ENCODE measurements at places on chromosomes 12 and 14.

GRCh38 chr12:120814903-120815429, 89.2 kb downstream of the SPPL3 start:
- H3K27ac ChIP-seq = no peak overlapping the region
- no peak for DNase-seq
- H3K4me1 ChIP-seq = peaks cover 37% of the 10 kb centered on the region
- no peaks in the 10 kb centered on the region for H3K27me3 ChIP-seq
- H3K4me3 ChIP-seq = no peak overlapping the region

GRCh38 chr14:72743626-72744025, 150.3 kb downstream of the DPF3 start:
- DNase-seq = no peak
- no peak overlapping the region for H3K4me3 ChIP-seq
- H3K27me3 ChIP-seq = peaks cover 15% of the 10 kb centered on the region
- H3K27ac ChIP-seq = no peak overlapping the region
- H3K36me3 ChIP-seq = peaks cover 27% of the 10 kb centered on the region

GRCh38 chr12:44184499-44185206, 348.8 kb downstream of the TMEM117 start:
- no peak overlapping the region for H3K27ac ChIP-seq
- H3K27me3 ChIP-seq = no peaks in the 10 kb centered on the region
- no peak overlapping the region for H3K4me3 ChIP-seq

- peaks cover 35% of the 10 kb centered on the region for H3K36me3 ChIP-seq
- peak overlapping the region; percentile 96 for H3K27ac ChIP-seq
- no peak for DNase-seq
- H3K27me3 ChIP-seq = peaks cover 3% of the 10 kb centered on the region
- no peak overlapping the region for H3K4me3 ChIP-seq
Observed at GRCh38 chr12:42474391-42474790, 115.2 kb downstream of the PRICKLE1 start.

GRCh38 chr12:15527201-15528080, 205.1 kb downstream of the PTPRO start:
- H3K36me3 ChIP-seq = peaks cover 7% of the 10 kb centered on the region
- H3K27ac ChIP-seq = no peak overlapping the region
- no peak overlapping the region for H3K4me3 ChIP-seq
- H3K4me1 ChIP-seq = peaks cover 7% of the 10 kb centered on the region

- H3K4me3 ChIP-seq = no peak overlapping the region
- no peak overlapping the region for H3K27ac ChIP-seq
- H3K4me1 ChIP-seq = peaks cover 23% of the 10 kb centered on the region
- H3K36me3 ChIP-seq = no peaks in the 10 kb centered on the region
- DNase-seq = no peak
Observed at GRCh38 chr12:102234599-102234998, 37.0 kb upstream of the PMCH start.

DNA sequence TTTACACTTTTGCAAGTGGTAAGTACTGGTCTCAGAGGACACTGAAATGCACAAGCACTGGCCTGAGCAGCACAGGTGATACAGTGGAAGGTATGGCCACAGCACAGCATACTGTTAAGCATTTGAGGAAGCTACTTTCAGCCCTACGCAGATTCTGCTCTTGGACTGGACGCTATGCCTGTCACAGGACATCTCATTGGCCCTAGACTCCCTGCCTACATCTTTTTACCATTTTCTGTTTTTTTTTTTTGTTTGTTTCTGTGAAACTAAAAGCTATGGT, 144.2 kb upstream of the ABCD2 start:
- no peaks in the 10 kb centered on the region for H3K36me3 ChIP-seq
- H3K27ac ChIP-seq = no peak overlapping the region
- DNase-seq = no peak
- no peaks in the 10 kb centered on the region for H3K4me1 ChIP-seq

GRCh38 chr12:69515394-69515930, 45.3 kb downstream of the FRS2 start:
- peaks cover 23% of the 10 kb centered on the region for H3K36me3 ChIP-seq
- peaks cover 42% of the 10 kb centered on the region for H3K4me1 ChIP-seq
- H3K27ac ChIP-seq = peak overlapping the region; percentile 88
- DNase-seq = no peak
- H3K4me3 ChIP-seq = no peak overlapping the region
- H3K27me3 ChIP-seq = no peaks in the 10 kb centered on the region

DNA sequence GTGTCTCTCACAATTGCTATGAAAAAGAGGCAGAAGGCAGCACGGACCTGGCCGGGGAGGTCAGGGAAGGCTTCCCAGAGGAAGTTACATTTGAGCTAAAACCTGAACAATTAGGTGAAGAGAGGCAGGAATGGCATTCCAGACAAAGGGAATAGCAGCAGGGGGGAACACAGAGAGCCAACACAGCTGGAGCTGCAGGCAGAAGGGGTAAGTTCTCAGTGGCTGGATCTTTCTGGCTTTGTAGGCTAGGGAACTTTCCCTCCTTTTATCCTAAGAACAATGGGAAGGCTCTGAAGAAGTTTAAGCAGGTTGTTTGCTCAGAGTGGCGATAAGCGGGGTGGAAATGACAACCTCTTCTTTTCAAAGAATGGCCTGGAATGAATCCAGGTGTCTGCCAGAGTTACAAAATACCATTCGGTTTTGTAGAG, 100.0 kb downstream of the PRIMA1 start:
- H3K4me1 ChIP-seq = peaks cover 53% of the 10 kb centered on the region
- DNase-seq = no peak
- H3K27me3 ChIP-seq = peaks cover 10% of the 10 kb centered on the region
- H3K27ac ChIP-seq = no peak overlapping the region

GRCh38 chr14:61101803-61102548, 120.9 kb downstream of the SLC38A6 start:
- no peak overlapping the region for H3K27ac ChIP-seq
- peaks cover 6% of the 10 kb centered on the region for H3K27me3 ChIP-seq
- H3K4me1 ChIP-seq = peaks cover 54% of the 10 kb centered on the region
- H3K36me3 ChIP-seq = peaks cover 30% of the 10 kb centered on the region
- no peak overlapping the region for H3K4me3 ChIP-seq
- no peak for DNase-seq

DNA sequence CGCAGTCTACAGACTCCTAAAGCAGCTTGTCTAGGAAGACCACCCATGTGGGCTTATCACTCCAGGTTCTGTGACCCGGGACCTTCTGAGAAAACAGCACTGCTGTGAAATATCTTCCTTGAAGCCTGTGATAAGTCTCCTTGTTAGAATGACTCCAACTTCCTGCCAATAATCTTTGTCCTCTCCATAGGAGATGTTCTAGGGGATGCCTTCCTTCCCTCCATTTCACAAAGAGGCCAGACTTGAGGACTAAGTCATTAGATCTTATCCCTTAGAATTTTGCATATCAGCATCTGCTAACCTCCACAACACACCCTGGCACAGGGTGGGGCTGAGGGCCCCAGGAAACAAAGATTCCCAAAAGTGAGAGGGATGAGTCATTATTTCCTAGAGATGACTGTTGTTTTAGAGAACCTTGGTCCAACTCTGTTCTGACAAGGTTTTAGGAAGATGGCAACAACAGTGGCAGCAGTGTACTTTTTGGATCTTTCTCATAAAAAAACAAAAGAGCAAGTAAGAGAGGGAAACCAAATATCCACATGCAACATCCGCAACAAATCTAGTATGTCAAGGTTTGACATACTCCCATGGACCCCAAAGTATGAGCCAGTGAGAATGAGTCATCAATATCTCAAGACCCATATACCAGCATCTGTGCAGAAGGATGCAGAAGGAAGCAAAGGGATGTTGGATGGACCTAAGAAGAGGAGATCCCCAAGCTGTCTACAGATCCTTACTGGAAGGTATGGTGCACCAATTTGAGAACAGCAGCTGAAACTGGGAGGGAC, 6.0 kb downstream of the LTB4R start:
- H3K27ac ChIP-seq = no peak overlapping the region
- peaks cover 54% of the 10 kb centered on the region for H3K27me3 ChIP-seq
- no peak for DNase-seq
- peaks cover 32% of the 10 kb centered on the region for H3K4me1 ChIP-seq
- H3K4me3 ChIP-seq = no peak overlapping the region

DNA sequence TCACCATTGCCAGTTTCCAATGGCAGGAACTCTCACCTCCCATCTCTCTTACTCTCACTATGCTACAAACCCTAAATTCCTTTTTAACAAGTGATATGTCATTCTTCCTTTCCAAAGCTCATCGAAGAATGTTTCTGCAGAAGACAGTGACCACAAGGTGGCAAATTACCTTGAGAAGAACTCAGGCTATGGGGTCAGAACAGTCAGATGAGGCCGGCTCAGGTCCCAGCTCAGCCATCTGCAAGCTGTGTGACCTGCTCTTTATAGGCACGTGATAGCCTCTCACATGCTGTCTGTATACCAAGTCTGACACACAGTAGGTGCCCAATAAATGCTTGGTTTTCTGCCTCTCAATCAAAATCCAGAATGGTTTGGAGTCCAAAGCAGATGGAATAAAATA, 80.7 kb downstream of the FOXN3 start:
- no peak for DNase-seq
- H3K36me3 ChIP-seq = peaks cover 11% of the 10 kb centered on the region
- H3K27ac ChIP-seq = no peak overlapping the region

GRCh38 chr12:24815114-24815423, 133.8 kb downstream of the BCAT1 start:
- H3K36me3 ChIP-seq = peaks cover 63% of the 10 kb centered on the region
- H3K4me1 ChIP-seq = no peaks in the 10 kb centered on the region
- no peak overlapping the region for H3K27ac ChIP-seq
- H3K4me3 ChIP-seq = no peak overlapping the region

GRCh38 chr14:22641846-22642245, 2.3 kb downstream of the OR6J1 start:
- H3K4me1 ChIP-seq = no peaks in the 10 kb centered on the region
- DNase-seq = no peak
- H3K27ac ChIP-seq = no peak overlapping the region
- peaks cover 5% of the 10 kb centered on the region for H3K36me3 ChIP-seq
- H3K4me3 ChIP-seq = no peak overlapping the region

DNA sequence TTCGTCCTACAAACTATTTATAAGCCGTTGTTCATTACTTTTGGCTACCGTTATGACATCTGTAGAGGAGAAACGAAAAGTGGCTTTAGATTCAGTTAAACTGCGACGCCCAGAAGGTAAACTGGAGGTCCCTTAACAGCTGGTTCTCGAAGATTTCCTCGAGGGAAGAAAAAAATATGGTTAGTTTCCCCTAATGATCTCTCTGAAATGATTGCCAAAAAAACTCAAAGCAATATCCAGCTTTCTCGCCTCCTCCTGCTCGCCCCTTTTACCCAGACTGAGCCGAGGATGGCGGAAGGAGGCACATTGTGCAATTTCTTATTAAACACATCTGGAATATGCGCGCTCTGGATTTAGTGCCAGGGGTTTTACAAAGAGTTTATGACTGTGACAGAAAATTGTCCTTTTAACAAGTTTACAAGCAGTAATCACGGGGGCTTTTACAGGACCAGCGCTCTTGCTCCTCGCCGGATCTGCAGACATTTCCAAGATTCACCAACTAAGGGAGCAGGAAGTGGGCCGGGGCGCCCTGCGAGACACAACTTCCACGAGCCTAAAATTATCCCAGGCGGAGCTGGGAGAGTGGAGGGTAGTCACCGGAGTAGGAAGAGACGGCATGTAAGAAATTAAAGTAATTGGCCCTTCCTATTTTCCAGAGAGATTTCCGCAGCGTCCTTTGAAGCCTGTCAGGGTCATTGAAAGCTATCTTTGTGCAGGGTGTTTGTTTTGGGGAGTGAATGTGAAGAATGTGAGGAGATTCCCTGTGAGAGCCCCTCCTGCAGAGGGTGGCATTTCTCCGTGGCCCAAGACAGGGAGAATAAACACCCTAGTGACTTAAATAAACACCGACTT, 5.6 kb downstream of the SIX1 start:
- H3K27ac ChIP-seq = peak overlapping the region; percentile 12
- peaks cover 84% of the 10 kb centered on the region for H3K36me3 ChIP-seq
- peak overlapping the region; percentile 97 for H3K4me3 ChIP-seq
- peaks cover 78% of the 10 kb centered on the region for H3K4me1 ChIP-seq

DNA sequence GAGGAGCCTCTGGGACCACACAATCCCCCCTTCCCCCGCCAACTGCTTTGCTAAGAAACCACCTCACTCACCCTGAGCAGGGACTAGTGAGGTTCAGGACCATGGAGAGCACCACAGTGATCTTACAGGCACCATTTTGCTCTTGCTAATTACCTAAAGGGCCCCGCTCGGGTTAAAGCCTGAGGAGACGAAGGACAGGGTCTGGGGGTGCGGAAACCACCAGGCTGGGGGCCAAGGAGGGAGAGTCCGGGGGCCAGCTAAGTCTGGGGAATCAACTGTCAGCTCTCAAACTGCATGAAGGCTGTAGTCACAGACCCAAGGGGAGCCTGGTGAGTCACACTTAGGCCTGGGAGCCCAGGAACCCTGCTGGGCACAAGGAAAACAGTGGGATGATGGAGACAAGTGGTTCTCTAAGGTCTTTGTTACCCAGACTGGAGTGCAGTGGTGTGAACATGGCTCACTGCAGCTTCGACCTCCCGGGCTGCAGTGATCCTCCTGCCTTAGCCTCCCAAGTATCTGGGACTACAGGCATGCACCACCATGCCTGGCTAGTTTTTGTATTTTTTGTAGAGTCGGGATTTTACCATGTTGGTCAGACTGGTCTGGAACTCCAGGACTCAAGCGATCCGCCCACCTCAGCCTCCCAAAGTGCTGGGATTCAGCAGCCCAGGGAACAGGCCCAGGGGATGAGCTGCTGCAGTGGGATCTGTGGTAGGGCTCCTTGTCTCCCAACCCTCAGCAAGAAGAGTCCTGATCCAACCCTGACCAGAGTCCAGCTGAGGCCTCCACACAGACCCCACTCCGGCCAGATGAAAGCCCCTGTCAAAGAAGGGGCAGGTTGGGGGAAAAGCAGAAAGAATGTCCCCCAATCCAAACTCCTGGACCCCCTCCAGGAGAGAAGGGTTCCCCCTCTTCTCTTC, 98.8 kb downstream of the CALM1 start:
- H3K4me3 ChIP-seq = no peak overlapping the region
- no peak overlapping the region for H3K27ac ChIP-seq
- H3K4me1 ChIP-seq = peaks cover 19% of the 10 kb centered on the region
- no peaks in the 10 kb centered on the region for H3K36me3 ChIP-seq
- DNase-seq = peak; percentile 86

- no peaks in the 10 kb centered on the region for H3K4me1 ChIP-seq
- H3K36me3 ChIP-seq = no peaks in the 10 kb centered on the region
- peaks cover 20% of the 10 kb centered on the region for H3K27me3 ChIP-seq
- H3K27ac ChIP-seq = no peak overlapping the region
Observed at GRCh38 chr12:107109726-107110719, 16.7 kb upstream of the CRY1 start.

- no peaks in the 10 kb centered on the region for H3K27me3 ChIP-seq
- no peak for DNase-seq
- no peak overlapping the region for H3K4me3 ChIP-seq
- no peaks in the 10 kb centered on the region for H3K4me1 ChIP-seq
Observed at GRCh38 chr14:52025310-52025709, 36.0 kb downstream of the RTRAF start.

GRCh38 chr14:60164712-60165546, at the start of gene DHRS7:
Gene DHRS7 (minus strand): TSS chr14:60165398. CDS start chr14:60165309, 89 bp downstream.
- peaks cover 6% of the 10 kb centered on the region for H3K27me3 ChIP-seq
- H3K4me3 ChIP-seq = peak within 1 kb of the TSS; percentile 95
- peaks cover 14% of the 10 kb centered on the region for H3K36me3 ChIP-seq
- DNase-seq = peak; percentile 87
- peaks cover 42% of the 10 kb centered on the region for H3K4me1 ChIP-seq

DNA sequence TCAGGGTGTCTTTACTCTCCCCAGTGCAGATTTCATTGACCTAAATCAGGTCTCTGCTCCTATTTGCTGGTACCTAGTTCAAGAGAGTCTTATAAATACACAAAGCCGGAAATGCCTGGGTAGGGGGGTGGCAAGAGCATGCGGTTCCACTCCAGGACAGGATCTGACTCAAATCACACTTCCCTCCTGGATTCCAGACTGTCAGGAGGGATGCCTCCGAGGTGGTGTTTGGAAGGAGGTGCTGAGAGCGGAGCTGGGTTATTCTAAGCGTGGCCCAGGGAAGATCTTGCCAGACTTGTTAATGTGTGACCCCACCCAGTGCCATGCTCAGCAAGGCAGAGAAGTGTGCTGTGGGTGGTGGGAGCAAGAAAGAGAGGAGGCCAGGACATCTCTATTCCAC, 49.8 kb downstream of the B4GALNT3 start:
- H3K36me3 ChIP-seq = no peaks in the 10 kb centered on the region
- peaks cover 28% of the 10 kb centered on the region for H3K4me1 ChIP-seq
- DNase-seq = no peak
- no peak overlapping the region for H3K27ac ChIP-seq

Data from nephron progenitor cell (in vitro differentiated cells).